Stimulated activated CD4-positive, alpha-beta T cell treated with anti-CD3 and anti-CD28 coated beads, Interleukin-2, amount 100 ng/mL, for 24 hours (primary cell): ENCODE measurements at places on chromosomes 7 and 10.

DNA sequence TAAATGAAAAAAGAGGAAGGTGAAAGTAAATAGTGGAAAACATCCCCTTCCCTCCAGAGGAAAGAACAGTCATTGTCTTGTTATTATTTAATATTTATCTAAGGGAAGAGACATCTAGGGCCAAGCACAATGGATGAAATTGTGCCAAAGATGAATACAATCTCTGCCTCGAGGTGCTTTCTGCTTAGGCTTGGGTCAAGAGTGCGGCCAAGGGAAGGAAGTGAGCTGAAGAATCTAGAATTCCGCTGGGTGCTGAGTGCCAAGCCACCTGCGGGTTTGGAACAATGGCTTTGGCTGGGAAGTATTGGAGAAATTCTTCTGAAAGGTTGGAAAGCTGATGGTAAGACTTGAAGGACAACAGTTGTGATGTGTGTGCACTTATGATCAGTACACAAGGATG, 531.3 kb upstream of the FZD8 start:
- DNase-seq, result no peak

GRCh38 chr7:155808549-155809331, 3.5 kb downstream of the SHH start:
- no peak for DNase-seq

DNA sequence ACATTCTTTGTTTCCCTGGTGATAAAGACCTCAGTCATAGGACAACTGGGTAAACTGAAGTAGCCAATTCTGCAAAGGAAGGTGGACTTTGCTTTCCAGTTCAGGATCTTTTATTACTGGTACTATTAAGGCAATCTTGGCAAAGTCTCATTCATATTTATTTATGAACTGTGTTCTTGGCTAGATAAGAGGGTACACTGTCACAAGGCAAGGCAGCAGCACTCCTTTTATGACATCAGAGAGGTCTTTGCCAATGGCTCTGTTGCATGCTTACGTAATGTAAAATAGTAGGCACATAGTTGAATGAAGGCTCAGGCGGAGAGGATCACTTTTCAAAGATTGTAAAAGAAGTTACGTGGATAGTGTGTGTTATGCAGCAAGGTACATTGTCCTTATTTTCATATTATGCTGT, 63.7 kb upstream of the PDK4 start:
- DNase-seq, result no peak

GRCh38 chr10:50033481-50033880, 34.3 kb upstream of the WASHC2A start:
- DNase-seq, result no peak

GRCh38 chr10:992467-992866, 4.2 kb downstream of the GTPBP4 start:
- DNase-seq, result no peak

DNA sequence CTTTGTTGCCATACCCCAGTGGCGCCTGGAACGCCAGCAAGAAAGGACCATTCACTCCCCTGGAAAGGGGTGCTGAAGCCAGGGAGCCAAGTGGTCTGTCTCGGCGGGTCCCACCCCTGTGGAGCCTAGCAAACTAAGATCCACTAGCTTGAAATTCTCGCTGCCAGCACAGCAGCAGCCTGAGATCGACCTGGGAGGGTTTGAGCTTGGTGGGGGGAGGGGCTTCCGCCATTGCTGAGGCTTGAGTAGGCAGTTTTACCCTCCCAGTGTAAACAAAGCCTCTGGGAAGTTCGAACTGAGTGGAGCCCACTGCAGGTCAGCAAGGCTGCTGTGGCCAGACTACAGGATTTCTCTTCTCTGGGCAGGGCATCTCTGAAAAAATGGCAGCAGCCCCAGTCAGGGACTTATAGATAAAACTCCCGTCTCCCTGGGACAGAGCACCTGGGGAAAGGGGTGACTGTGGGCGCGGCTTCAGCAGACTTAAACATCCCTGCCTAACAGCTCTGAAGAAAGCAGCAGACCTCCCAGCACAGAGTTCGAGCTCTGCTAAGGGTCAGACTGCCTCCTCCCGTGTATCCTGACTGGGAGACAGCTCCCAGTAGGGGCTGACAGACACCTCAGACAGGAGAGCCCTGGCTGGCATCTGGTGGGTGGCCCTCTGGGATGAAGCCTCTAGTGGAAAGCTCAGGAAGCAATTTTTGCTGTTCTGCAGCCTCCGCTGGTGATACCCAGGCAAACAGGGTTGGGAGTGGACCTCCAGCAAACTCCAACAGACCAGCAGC, 281.1 kb upstream of the SP4 start:
- DNase-seq, result no peak

DNA sequence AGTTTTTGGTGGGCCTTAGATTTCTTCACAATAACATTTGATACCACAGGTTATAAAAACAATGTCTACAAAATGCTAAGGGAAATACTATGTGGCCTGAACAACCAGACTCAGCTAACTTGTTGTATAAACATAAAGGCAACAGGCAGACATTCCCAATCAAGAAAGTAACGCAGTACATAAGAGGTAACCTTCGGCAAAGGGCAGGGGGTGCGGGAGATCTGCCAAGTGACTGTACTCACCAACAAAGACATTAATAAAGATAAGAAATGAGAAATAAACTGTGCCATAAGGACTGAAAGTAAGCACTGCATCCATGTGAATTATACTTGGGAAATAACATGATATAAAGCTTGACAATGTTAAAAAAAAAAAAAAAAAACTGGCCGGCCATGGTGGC, 15.4 kb downstream of the NSUN6 start:
- no peak for DNase-seq
